Cortex of kidney (tissue), 1 donor: ENCODE measurements at places on chromosomes 6 and 20.

DNA sequence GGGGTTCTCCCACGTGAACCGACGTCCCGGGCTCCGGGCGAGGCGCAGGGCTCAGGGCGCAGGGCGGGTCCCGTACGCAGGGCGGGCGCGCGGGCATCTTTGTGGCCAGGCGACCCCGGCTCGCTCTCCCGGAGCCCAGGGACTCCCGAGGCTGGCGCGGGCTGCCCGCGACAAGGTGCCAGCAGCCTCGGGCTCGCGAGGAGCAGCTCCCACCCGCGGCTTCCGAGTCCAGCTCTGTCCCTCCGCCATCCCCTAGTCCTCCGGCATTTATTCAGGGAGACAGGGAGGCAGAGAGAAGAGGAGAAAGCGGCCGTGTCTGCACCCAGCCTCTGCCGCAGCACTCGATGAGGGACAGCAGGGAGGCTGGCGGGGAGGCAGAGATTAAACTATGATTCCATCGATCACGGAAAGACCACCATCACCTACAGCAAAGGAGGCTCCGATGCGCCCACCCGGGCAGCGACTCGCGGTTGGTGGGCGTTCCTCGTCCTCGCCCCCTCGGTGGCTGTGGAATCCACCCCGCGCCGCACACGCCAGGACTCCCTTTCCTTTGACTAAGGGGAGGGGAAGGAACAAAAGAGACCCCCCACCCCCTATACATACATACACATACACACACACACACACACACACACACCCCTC is 1.1 kb downstream of the RGS17 start:
- DNase-seq, result no peak

DNA sequence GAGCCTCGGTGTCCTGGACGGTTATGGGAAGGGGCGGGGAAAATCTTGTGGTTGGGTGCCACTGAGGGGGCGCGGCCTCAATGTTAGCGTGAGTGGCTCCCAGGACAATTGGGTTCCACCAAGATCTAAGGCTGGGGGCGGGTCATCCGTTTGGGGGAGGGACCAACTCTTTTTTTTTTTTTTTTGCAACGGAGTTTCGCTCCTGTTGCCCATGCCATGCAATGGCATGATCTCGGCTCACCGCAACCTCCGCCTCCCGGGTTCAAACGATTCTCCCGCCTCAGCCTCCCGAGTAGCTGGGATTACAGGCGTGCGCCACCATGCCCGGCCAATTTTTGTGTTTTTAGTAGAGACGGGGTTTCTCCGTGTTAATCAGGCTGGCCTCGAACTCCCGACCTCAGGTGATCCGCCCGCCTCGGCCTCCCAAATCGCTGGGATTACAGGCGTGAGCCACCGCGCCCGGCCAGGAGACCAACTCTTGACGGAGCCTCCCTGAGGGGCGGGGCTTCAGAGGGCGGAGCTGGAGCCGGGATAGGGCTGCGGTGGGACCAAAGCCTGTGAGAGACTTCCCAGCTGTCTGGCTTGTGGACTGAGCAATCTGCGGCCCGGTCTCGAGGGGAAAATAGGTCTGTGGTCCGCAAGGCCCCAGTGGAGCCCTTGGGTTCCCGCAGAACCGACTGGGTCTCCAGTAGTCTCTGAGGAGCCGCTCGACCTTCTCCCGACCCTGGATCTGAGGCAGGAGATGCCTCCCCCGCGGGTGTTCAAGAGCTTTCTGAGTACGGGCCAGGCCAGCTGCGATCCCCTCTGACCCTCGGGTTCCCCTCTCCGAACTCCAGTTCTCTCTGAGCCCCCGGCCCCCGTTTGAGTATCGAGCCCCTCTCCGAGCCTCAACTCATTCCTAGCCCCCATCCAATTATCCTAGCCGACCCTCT is 1.1 kb downstream of the SPAG4 start:
- no peak for DNase-seq

- DNase-seq, result no peak
Observed at GRCh38 chr6:35489995-35490791, 6.7 kb downstream of the TEAD3 start.

DNA sequence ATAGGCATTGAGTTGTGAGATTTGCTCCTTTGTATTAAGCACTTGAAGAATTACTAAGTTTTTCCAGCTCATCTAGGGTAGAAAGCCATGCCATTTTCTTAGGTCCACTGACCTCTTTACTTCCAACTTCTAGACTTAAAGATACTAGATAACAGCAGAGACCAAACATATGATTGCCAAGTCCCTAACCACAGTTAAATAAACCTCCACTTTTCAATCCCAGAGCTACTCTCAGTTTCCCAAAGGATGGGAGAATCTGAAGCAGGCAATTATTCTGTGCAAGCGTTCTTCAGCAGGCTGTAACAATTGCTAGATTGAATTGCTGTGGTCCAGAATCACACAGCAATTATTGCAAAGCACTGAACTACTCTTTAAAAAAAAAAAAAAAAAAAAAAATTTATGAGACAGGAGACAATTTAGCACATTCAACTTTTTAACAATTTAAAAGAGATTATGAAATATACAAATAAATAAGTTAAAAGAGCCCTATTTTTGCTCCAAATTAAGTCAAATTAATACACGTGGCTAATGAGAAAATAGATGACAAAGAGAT is 104.0 kb upstream of the PRSS16 start:
- DNase-seq, result no peak

DNA sequence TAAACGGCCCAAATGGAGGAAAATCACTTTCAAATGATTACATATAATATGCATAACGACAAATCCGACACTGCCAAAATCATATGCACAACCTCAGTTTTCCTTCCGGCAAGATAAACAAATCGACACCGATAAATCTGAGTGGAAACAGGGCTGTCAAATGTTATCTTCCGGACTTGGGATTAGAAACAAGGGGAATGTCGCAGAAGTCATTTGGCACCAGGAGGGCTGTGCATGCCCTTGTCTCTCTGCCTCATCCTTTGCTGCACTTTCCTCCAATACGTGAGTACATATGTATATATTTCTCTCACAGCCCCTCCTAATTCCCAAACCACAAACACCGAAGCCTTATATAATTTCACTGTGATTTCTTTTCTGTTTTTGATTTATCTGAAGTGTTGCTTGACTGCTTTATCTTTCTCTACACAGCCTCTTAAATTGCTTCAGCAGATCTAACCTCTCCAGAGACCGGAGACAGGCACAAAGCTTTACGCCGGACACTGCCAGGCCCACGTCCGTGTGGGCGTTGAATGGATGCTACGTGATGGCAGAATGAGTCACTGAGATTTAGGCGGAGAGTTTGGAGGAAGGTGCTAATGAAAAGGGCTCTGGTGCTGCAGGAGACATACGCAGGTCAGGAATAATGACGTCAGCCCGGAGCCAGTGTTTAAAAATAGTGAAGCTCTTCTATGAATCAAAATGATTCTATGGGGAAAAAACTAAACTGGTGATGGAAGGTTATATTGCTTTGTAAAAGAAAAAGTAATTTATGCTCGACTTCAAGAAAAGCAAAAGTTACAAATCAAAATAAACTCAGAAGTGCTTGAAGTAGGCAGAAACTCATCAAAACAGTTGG is 21.0 kb upstream of the PRELID3B start:
- no peak for DNase-seq

GRCh38 chr6:108403236-108403635 is 108.4 kb downstream of the AFG1L start:
- DNase-seq, result no peak

- no peak for DNase-seq
Observed at GRCh38 chr6:167735084-167735950, 91.4 kb upstream of the AFDN start.

- no peak for DNase-seq
Observed at GRCh38 chr6:10194816-10195672, 219.8 kb downstream of the TFAP2A start.

DNA sequence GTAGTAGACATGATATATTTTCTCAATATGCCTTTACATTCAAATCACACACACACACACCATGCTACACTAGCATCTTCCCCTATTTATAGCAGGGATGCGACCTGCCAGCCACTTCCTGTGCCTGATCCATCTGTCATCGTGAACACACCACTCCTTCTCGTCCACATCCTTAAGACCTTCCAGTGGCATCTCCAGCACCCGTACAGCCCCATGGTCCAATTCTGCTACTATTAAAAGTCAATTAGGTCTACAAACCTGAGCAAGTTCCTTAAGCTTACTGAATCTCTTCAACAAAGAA is 54.5 kb downstream of the KIF16B start:
- no peak for DNase-seq

GRCh38 chr20:11453430-11453829 is 464.3 kb upstream of the BTBD3 start:
- DNase-seq, result no peak

DNA sequence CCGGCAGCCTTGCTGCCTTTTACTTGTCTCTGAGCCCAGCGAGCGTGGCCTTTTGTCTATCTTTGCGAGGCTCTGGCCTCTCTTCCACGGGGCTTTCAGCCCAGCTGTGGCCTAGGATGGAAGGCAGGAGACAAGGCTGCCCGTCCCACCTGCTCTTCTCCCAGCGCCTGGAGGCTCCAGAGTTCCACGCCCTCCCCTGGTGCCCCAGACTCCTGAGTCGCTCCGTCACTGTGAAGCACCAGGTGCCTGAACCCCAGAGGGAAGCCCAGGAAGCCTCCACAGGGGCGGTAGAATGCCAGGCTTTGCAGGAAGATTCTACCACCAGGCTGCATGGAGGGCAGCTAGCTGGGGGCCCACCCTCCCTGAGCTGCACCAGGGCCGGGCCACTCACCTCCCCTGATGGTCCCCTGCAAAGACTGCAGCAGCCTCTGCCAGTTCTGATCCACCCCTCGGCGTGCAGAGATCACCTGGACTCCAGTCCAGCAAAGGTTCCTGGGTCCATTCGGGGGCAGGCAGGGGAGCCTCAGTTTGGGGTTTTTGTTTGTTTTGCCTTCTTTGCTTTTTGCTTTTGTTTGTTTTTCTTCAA is 384.6 kb downstream of the CDH4 start:
- DNase-seq, result no peak

- no peak for DNase-seq
Observed at GRCh38 chr20:31568773-31569162, 36.3 kb upstream of the ID1 start.

GRCh38 chr6:163698086-163698485 is 283.6 kb downstream of the QKI start:
- DNase-seq, result no peak

GRCh38 chr6:20328266-20328923 is 73.3 kb upstream of the E2F3 start:
- DNase-seq, result no peak

- no peak for DNase-seq
Observed at GRCh38 chr6:13457577-13457976, 29.8 kb downstream of the GFOD1 start.

DNA sequence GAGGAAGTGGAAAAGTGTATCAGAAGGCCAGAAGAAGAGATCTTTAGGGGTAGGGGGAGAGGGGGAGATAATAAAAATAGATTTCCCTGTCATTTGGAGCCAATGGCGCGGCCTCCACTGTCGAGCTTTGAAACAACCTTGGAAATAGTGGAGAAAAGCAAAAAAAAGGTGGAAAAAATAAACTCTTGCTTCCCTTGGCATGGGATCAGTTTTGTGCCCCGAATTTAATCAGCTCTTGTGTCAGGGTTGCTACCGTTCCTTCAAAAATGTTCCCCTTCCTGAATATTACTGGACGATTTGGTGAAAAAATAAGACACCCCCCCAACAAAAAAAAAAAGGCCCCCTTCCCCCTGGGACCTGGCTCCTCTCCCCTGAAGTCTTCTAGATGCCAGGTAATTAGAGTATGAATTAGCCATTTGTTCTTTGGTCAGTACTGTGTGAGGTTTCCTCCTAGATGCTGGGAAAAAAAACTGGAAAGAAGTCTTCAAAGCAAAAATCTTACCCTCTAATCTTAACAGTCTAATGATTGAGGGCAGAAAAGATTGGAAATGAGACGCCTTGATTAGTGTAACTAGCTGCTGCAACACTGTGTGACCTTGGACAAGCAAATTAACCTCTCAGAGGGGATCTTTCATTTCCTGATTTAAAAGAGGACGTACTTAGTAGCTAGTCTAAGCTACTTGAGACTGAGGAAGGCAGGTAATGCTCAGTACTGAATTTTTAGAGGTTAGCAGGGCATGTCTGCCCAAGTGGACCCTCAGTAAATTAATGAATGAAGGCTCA is 872 bp upstream of the RBM39 start:
- no peak for DNase-seq

GRCh38 chr6:13116155-13116554 is 212.2 kb downstream of the TBC1D7 start:
- no peak for DNase-seq

DNA sequence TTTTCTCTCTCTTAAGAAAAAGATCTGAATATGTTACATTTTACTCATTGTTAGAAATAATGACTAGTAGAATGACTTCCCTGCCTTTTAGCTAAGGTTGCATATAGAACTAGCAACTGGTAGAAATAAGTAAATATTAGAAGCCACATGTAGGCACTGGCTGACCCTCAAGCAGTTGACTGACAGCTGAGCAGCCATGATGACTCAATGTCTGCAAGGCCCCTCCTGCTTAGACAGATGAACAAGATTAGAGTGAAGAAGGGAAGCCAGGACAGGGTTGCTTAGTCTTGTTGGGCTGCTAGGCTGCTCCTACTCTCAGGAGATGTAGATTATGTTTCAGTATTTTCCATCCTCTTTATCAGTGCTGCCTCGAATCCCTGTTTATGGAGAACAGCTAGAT is 6.5 kb downstream of the MEP1A start:
- no peak for DNase-seq

GRCh38 chr20:45372646-45373352 is 5.3 kb downstream of the TP53TG5 start:
- no peak for DNase-seq

DNA sequence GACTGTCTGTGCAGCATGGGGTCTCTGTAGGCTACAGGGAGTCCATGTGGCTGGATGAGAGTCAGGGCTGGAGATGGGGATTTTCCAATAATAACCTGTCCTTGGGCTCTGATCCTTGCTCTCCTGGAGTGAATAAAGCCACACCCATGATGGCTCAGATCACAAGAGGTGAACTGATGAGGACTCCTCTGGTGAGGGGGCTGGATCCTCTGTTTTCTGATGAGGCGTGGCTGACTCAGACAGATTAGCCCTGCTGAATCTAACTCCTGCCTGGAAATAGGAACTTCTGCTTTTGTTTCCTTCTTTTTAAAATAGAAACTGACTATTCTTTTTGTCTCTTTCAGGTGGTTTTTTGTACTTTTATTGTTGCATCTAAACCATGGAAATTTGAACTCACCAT is 27.0 kb downstream of the CST9L start:
- DNase-seq, result no peak

- DNase-seq, result no peak
Observed at GRCh38 chr6:12381587-12381986, 91.4 kb downstream of the EDN1 start.

- DNase-seq, result no peak
Observed at GRCh38 chr20:40317156-40317790, 371.8 kb downstream of the MAFB start.

DNA sequence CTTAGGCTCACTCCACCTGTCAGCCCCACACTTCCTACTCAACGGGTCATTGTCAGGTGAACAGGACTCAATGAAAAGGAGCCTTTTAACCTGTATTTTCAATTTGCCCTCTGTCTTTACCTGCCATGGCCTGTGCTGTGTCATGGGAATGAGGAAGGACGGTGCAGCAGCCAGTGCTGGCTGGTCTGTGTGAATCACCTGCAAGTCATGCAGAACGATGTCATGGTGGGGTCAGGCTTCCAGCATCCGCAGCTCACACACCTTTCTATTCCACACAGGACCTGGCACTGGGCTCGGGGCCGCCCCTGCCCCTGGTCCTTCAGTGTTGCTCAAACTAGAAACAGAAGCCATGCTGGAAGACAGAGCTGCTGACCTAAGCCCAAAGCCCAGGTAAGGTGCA is 188.7 kb upstream of the GMDS start:
- no peak for DNase-seq

- DNase-seq, result no peak
Observed at GRCh38 chr6:1585669-1586049, 24.1 kb upstream of the FOXC1 start.

- DNase-seq, result no peak
Observed at GRCh38 chr6:126957721-126958120, 160.8 kb upstream of the RSPO3 start.
